SJCRH30 (cell line): ENCODE measurements at places on chromosomes 16 and 17. TPM values are rescaled to one million over a fixed set of nuclear protein-coding genes. Genes with fewer than 3 reads are reported as not detected.
A peak's percentile ranks its signal among the peaks of the same experiment; 100 is the strongest.

The SGCA gene
- total RNA-seq: 43.2 and 43.4 TPM in 2 replicates

DNA sequence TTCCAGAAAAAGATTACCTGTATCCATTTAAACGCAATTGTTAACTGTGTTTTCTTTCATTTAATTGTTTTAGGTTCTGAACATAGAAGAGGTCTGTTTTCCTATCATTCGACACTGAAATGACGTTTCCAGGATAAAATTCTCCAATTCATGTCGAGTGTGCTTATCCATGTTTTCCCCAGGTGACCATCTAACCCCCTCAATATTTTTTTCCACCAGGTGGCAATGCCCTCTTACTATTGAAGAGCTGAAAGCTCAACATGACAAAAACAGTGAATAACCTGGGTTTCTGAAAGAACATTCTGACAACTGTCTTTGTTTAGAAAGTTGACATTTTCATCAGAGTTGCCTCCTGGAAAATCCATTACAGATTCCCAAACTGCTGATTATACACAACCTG is 948.7 kb downstream of the KCNJ2 start:
- peak; percentile 24 for DNase-seq

- no peak for DNase-seq
Measured at GRCh38 chr17:2782055-2782454, 14.2 kb upstream of the RAP1GAP2 start.

DNA sequence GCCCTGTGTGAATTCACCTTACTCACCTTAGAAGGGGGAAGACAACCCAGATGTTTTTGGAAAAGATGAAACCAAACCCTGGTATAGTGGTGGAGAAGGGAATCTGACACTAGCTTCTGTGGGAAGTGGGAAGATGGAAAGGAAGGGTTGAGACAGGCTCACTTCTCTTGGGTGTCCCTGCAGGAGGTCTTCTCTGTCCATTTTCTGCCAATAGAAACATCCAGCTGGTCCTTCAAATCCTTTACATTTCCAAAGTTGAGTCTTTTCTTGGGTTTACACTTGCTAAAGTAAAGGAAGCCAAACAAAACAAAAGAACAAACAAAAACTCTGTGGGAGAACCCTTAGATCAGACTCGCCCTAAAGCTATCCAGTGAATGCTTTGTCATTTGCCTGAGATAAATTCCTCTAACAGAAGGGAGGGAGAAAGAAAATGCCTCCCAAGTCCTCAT is 10.2 kb downstream of the HOXB1 start:
- no peak for DNase-seq

DNA sequence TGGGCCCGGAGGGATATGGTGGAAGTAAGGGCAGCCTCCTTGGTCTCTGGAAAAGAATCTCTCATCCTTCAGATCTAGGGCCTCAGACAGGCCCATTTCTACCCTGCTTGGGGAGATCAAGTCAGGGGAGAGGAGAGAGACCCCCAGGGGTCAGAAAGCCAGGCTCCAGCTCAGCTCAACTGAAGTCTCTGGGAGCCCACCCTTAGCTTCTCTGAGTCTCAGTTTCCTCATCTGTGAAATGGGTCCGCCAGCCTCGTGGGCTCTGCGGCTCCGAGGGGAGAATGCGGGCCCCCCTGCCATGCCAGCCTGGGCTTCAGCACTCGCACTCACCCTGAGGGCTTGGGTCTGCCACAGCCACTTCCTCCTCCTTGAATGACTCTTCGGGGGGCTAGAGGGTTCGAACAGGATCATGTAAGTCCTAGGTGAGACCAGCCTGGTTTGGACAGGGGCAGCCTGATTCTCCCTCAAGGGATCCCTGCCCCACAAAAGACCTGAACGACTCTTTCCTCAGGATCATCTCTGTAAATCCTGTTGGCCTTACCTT is 6.7 kb downstream of the CNGB1 start:
- no peak for DNase-seq
